ENCODE measurements at places on chromosomes 7 and 10.

- DNase-seq: no peak
Measured at GRCh38 chr7:50204581-50204980, 99.9 kb upstream of the IKZF1 start.

DNA sequence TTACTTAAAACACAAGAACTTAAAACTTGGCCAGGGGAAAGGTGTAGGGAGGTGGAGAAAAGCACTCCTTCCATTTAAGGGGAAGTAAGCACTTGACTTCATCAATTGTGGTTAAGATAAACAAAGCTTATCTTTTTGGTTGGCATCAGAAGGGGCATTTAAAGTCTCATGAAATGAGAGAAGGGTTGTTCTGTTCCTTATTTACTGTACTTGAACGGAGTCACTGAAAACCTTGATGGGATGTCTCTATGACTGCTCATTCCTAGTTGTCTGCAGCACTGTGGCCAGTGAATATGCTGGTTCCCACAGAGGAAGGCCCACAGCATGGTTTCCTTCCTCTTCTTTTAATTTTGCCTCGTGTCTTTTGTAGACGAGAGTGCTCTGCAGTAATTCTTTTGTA is 229.3 kb downstream of the AUTS2 start:
- DNase-seq: no peak

- no peak for DNase-seq
Measured at GRCh38 chr7:44433255-44434022, 57.0 kb downstream of the NUDCD3 start.

DNA sequence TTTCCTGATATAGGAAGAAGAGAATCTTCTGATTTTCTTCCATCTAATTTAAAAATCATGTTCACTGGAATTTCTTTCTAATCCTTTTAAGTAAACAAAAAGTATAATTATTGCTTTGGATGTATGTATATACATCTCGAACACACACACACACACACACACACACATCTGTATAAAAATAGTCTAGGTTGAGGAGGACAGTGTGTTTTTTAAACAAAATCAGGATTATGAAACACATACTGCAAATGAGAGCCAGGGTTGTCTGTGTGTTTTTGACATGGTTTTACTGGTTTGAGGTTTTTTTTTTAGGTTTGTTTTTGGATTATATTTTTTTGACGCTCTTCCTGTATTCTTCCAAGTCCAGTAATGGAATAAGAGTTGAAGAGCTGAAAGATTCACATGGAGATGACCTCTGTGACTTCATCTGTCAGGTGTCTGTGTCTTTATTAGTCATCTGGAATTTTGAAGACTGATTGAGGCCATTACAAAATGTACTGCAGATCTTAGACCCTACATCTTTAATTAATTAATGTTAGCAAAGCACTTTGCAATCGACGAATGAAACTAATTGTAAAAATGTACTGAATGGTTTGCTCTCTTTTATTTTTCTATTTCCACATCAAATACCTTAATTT is 237.1 kb downstream of the SUGCT start:
- no peak for DNase-seq

DNA sequence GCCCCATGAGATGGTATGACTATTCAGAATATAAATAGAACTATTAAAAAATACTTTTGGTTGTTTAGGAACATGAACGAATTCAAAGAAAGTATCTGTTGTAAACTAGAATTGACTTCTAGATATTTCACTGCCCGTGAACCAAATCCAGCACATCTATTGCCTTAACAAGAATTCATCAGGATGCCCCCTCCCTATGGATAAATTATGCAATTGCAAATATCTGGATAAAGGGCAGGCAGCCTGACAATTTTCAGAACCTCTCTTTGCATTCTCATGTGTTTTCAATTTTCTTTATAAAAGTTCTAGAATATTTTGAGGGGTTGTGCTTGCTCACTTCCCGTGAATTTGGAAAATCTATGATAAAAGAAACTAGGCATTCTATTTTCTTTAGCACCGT is 822.1 kb upstream of the SORCS1 start:
- DNase-seq: no peak

DNA sequence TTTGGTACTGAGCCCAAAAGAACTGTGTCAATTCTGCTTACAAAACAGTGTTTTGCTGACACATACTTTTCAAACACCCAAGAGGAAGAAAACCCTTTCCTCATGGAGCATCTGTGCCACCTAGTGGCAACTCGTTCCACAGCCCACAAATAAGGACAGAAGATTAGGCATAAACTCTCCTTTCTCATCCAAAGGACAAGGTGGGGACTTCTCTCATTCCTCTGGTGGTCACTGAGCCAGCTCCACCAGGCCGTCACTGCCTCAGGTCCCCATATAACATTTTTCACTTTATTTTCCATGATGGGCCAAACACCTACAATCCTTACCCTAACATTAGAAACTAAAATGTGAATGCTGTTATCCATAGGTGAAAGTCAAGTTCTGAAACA is 76.9 kb downstream of the RNF216 start:
- DNase-seq: peak; percentile 41

DNA sequence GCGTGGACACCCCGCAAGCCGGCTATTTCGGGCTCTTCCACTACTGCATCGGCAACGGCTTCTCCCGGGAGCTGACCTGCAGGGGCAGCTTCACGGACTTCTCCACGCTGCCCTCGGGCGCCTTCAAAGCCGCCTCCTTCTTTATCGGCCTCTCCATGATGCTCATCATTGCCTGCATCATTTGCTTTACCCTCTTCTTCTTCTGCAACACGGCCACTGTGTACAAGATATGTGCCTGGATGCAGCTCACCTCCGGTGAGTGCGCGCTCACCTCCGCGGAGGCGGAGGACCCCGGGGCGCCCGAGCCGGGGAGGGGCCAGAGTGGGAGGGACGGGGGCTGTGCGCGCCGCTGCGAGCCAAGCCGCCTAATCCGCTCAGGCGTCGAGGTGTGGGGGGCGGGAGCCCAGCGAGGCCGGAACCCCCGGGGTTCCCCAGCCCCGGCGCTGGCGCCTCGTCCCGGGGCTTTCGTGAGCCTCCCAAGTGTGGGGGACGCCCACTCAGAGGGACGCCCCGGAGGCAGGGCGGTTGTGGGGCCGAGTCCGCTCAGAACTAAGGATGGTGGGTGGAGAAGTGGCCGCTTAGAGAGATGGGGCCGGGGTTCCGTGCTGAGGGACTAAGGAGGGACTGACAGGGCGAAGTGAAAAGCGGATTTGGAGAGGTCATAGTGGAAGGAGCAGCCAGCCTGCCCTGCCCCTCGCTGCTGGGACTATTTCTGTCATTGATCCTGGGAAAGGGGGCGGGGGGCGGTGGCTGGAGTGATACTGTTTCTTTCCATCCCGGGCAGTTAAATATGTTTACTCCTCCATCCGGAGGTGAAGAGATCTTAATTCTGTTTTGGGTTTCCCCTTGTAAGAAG is 795 bp downstream of the LHFPL3 start:
- DNase-seq: no peak

- DNase-seq: no peak
Measured at GRCh38 chr10:123795846-123796590, 95.6 kb downstream of the CPXM2 start.

DNA sequence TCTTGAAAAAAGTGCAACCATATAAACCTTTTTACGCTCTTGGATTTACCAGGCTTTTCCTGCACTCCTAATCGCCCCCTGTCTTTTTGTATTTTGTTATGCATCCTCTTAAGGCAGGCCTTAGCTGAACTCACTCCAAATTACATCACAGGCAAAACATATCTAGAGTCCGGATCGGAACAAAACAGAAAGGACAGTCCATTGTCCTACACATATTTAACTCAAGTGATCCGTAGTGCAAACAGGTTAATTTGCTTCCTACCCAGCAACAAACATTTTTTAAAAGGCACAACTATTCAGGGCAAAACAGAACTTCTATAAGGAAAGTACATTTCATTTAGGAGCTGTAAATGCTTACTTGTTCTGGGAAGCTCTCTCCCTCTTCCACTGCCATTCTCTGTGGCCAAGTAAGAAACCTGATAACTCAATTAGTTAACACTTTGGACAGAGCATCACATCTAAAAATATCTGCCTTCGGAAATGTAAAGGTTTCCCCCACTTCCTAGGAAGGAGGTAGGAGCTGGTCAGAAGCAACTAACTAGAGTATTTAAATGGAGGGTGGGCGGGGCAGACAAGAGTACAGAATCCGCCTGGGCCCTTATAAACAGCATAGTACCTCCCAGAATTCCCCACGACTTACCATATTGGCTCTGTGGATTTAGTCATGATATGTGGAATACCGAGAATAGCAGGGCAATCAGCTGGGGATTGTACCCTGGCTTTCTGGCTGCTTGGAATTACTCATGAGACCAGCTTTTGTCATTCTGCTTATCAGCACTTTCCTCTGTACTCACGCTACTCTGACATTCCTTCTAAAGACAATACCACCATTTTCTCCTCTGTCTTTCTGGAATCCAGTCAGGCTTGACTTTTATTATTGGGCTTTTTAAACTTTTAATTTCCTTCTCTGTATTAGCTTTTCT is 89.5 kb downstream of the ANK3 start:
- DNase-seq: no peak

DNA sequence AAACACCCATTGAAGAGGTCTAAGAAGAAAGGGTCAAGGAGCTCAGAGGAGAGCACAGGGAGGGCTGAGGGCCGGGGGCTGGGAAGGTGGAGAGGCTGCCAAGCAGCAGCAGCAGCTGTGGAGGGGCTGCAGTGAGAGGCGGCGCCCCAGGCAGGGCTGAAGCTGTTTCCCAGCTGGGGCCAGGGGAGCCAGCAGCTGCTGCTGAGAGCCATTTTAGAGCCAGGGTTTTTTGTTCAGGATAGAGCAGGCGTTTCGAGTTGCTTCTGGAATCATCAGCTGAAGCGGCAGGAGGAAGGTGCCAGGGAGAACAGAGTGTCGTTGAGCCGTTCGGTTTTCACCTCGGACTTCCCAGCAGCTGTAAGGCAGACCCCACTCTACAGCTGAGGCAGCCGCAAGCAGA is 62.7 kb downstream of the LANCL2 start:
- no peak for DNase-seq

DNA sequence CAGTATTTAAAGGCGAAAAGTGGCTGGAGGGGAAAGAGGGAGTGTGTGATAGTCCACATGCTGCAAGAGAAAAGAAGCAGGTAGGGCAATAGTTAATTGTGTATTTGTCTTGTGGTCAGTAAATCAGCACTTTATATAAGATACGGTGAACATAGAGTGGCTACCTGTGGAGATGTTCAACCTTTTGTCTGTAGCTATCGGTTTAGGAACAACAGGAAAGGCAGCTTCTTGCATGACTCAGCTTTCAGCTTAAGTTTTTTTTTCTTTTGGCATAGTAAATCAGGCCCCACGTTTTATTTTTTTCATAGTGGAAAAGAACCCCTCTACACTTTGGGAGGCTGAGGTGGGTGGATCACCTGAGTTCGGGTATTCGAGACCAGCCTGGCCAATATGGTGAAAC is 14.2 kb upstream of the MTPN start:
- no peak for DNase-seq

DNA sequence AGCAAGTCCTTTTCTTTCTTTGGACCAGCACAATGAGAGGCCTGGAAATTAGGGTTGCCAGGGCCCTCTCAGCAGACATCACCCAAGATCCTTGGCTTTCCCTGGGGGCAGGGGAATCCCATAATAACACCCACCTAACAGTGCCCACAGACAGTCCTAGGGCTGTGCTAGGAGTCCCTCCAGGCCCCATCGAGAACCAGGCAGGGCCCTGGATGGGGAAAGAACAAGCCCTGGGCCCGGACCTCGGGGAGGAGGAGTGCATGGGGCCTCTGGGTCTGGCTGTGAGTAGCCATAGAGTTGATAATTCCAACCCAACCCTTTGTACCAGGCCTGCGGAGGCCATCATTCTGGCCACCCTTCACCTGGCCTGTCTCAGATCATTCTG is 201.2 kb upstream of the ZMIZ1 start:
- DNase-seq: no peak
